ENCODE measurements at places on chromosomes 2 and 18.

- peak; percentile 90 for DNase-seq
These were observed 66.5 kb downstream of the CLHC1 start for GRCh38 chr2:55165626-55166025.

DNA sequence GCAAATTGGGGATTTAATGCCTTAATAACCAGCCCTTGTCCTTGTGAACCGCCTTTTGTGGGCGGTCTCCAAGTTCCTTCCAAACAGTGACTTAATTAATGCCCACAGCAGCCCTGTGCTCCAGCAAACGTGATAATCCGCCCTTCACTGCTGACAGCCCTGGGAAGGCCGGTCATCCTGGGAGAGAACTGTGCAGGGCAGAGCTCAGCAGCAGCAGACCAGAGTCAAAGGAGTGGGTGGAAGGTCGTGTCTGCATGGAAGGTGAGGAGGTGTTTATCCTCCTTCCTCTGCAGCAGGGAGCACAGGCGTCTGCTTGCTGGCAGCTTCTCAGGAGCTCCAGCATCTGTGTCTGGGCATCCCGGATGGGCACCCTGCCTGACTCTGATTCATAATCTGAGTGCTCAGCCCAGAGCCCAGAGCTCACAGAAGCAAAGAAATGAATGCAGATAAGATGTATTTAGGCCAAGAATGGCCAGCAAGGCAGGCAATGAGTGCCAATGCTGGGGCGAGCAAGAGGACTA lies 270.0 kb upstream of the PXDN start:
- peak; percentile 19 for DNase-seq

- DNase-seq: no peak
These were observed 182.2 kb downstream of the CMPK2 start for GRCh38 chr2:6683516-6683915.

GRCh38 chr2:239821694-239822075 lies 203.5 kb downstream of the NDUFA10 start:
- DNase-seq: no peak

GRCh38 chr2:109210431-109211200 lies 81.6 kb downstream of the SH3RF3 start:
- DNase-seq: peak; percentile 21

DNA sequence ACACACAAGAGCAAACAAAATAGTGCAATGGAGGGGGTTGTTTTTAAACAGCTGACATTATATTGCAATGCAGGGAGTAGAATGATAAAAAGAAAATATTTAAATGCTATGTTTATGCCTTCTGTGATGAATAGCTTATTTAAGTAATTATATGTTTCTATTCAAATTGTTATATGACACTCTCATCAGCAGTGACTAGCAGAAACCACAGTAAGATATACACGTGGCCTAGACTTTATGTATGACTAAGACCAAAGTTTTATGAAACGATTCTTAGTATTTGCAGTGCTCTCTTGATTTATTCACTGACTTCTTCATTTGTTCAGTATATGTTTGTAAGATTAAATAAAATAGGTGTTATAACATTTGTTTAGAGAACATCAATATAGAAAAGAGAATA lies 26.1 kb upstream of the C1D start:
- DNase-seq: no peak

- no peak for DNase-seq
These were observed 381.0 kb downstream of the MEIS1 start for GRCh38 chr2:66815886-66816285.

- DNase-seq: no peak
These were observed 26.5 kb downstream of the BCL2 start for GRCh38 chr18:63292831-63293683.
